Effector CD4-positive, alpha-beta T cell (primary cell): ENCODE measurements at places on chromosomes 16 and 17.

GRCh38 chr16:25040543-25040942 is 25.4 kb upstream of the ARHGAP17 start:
- no peak for DNase-seq

- DNase-seq: no peak
Observed at GRCh38 chr17:57803021-57803420, 46.8 kb downstream of the MRPS23 start.

GRCh38 chr17:80180192-80180591 is 10.4 kb downstream of the CARD14 start:
- no peak for DNase-seq

GRCh38 chr16:53166099-53166498 is 111.3 kb downstream of the CHD9 start:
- no peak for DNase-seq

GRCh38 chr17:32709562-32709961 is 167.4 kb downstream of the MYO1D start:
- DNase-seq: no peak

GRCh38 chr17:27296428-27296979 is 2.6 kb downstream of the WSB1 start:
- DNase-seq: no peak

DNA sequence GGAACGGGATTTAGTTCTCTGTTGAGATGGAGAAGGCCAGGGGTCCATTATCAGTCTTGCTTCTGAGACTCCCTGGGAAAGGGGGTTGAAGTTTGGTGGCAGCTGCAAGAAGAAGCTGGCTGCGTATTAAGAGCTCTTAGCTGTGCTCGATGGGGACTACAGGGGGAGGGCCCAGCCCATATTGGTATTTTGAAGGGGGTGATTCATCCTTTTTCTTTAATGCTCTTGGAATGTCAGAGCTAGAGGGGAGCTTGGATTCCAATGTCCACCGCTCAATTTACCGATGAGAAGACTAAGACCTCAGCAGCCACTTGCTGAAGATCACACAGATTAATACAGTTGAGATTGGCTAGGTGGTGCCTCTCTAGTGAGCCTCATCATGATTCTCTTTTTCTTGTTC is 5.0 kb downstream of the NOG start:
- DNase-seq: no peak

GRCh38 chr17:40099619-40100418 is 570 bp downstream of the NR1D1 start:
- DNase-seq: peak; percentile 17
